Fibroblast of skin of right quadriceps (primary cell): ENCODE measurements at places on chromosomes 7 and 10.

- no peak for DNase-seq
Observed at GRCh38 chr10:47043928-47044538, 132.8 kb downstream of the PTPN20 start.

GRCh38 chr7:963236-964078 lies 9.0 kb upstream of the ADAP1 start:
- DNase-seq = no peak

GRCh38 chr7:95993380-95993779 lies 221.0 kb downstream of the DYNC1I1 start:
- no peak for DNase-seq

- peak; percentile 26 for DNase-seq
Observed at GRCh38 chr10:30786131-30786530, 156.6 kb upstream of the LYZL2 start.

GRCh38 chr7:7889791-7890568 lies 78.6 kb upstream of the GLCCI1 start:
- no peak for DNase-seq

- DNase-seq = no peak
Observed at GRCh38 chr7:33979300-33979806, 74.0 kb downstream of the BMPER start.

GRCh38 chr10:48983648-48984351 lies 44.2 kb upstream of the LRRC18 start:
- DNase-seq = no peak

- no peak for DNase-seq
Observed at GRCh38 chr10:48577158-48577557, 27.7 kb downstream of the ARHGAP22 start.

DNA sequence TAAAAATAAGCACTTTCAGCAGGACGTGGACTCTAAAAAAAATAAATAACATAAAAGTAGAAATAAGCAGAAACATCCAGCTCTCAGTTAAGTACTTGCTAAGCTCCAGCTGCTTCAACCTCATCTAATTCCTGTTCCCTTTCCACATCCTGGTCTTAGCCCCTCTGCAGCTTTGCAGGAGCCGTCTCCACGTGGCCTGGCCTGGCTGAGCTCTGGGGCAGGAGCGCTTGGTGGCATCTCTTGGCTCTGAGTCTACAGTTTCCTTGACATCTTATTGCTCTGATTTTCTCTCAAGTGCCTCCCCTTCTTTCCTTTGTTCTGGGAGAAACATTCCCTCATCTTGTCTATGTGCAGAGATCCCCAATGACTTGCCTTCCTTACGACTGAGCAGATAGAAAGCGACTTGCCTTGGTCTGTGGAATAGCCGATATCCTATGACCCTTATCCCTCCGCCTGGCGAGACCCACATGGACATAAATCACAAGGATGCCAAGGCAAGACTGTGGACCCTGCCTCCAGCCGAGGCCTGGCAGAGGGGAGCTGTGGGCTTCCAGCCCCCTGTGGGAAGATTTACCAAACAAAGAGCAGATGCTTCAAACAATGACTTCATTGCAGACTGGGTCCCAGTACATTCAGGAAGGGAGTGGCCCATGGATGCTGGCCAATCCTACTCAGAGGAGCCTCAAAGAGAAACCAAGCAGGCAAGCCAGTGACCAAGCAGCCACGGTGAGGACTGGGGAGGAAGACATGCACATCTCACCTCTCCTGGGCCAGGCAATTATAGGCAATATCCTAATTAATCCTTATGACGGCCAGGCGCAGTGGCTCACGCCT lies 61.9 kb downstream of the SPOCK2 start:
- DNase-seq = no peak

DNA sequence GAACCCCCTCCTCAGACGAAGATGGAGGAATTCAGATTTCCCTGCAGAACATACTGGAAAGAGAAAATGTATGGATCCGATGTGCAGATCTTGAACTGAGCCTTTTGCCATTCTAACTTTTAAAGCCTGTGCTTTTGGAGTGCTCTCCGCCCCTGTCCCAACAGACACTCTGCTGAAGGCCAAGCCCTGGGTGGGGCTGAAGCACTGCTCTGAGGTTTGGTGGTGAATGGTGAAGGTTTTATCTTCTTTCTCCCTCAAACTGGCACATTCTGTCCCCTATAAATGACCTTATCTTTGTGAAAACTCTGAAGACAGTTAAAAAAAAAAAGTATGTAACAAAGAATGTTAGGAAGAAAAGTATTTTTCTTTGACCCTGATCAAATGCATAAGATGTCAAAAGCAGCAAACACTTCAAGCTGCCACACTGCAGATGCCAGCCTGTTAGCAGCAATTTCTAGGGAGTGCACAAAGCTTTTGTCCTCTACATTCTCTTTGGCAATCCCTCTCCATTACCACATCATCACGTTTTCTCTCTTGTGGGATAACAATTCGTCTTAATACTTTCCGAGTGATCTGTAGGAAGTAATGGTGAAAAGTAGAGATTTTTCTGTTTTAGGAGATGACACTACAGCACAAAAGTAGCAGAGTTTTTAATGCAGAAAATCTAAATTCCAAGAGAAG lies 137.3 kb upstream of the CCDC6 start:
- no peak for DNase-seq

- no peak for DNase-seq
Observed at GRCh38 chr7:147803606-147804005, 787.0 kb upstream of the C7orf33 start.

- DNase-seq = no peak
Observed at GRCh38 chr10:60573336-60573735, 183.7 kb upstream of the ANK3 start.

DNA sequence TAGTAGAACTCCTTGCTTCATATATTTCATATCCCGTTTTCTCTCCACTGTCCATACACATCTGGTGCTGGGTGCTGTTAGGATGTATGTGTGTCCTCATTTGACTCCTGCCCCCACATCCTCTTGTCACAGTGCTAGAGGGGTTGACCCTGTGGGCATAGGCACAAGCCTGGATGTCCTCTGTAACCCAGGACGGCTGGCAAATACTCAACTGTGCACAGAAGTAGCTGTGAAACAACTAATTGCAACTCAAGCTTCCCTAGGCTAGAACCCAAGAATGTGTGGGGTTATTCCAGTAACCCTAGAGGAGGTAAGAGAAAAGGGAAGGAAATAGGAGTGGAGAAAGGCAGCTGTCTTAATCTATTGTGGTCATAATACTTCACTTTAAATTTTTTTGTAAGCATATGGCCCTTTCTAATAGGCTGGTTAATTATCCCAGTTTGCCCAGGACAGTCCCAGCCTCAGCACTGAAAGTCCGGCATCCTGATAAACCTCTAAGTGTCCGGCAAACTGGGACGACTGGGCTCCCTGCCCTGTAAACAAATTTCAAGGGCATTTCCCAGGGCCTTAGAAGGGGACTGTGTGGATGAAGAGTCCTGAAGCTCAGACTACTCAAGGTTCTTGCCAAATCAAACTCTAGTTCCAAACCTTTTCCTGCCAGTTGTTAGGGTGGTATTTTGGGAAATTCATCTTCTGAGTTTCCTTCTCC lies 283.2 kb upstream of the CELF2 start:
- no peak for DNase-seq

DNA sequence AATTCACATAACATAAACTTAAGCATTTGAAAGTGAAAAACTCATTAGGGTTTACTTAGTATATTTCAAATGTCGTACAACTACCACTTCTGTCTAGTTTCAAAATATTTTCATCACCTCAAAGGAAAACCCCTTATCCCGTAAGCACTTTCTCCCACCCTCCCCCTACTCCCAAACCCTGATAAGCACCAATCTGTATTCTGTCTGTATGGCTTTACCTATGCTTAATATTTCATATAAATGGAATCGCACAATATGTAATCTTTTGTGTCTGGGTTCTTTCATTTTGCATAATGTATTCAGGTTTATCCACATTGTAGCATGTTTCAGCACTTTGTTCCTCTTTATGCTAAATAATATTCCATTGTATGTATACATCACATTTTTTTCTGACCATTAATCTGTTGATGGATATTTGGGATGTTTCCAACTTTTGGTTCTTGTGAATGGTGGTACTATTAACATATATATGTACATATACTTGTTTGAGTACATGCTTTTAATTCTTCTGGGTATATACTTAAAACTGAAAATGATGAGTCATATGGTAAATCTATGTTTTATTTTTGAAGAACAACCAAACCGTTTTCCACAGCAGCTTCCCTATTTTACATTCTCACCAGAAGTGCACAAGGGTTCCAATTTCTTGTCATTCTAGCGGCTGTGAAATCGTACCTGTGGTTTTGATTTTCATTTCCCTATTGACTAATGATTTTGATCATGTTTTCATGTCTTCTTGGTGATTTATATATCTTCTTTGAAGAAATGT lies 6.2 kb upstream of the STARD3NL start:
- DNase-seq = no peak

- no peak for DNase-seq
Observed at GRCh38 chr10:89452193-89452592, 37.8 kb downstream of the IFIT5 start.
